ENCODE measurements at places on chromosomes 12 and 14.

DNA sequence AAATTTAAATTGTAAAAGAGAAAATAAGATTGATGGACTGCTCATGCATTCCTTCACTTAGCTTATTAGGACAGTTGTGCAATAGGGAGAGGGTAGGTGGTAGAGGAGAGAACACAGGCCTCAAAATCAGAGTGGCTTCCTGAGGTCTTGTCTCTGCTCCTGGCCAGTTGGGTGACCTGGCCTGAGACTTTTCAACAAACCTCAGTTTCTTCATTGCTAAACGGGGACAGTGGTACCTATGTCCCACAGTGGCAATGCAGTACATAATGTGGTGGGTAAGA, 2.6 kb downstream of the MAP3K12 start:
- no peak for DNase-seq

DNA sequence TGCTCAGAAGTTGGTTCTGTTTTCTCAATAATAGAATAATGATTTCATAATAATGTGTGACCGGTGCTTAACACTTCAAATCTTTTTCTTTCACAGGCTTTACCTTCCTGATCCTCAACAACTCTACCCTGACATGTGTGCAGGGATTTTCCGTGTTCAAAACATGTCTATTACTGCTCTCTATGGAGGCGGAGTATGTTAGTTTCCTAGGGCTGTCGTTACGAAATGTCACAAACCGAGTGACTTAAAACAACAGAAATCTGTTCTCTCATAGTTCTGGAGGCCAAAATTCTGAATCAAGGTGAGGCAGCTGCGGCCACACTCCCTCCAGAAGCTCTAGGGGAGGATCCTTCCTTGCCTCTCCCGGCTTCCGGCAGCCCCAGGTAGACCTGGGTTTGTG, 186.2 kb upstream of the VASH1 start:
- DNase-seq: no peak

DNA sequence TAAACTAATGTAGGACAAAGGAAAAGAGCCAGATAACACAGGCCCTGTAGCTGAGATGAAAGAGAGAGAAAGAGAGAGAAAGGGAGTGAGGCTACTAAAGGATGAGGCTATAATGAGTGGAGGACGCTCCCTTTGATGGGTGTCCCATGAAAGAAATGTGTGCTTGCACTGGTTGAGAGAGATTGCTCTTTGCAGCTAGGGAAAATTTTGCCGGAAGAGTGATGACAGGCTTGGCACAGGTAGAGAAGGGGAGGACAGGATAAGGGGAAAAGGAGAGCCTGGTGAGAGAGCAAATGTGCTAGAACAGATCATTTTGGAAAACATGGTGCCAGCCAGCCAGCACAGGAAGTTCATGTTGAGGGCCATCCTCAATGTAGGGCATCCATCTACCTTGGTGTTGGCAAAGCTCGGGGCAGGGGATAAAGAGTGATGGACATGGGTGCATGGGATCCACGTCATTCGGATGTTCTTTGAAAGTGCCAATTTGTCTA, 248.6 kb downstream of the BTG1 start:
- no peak for DNase-seq

DNA sequence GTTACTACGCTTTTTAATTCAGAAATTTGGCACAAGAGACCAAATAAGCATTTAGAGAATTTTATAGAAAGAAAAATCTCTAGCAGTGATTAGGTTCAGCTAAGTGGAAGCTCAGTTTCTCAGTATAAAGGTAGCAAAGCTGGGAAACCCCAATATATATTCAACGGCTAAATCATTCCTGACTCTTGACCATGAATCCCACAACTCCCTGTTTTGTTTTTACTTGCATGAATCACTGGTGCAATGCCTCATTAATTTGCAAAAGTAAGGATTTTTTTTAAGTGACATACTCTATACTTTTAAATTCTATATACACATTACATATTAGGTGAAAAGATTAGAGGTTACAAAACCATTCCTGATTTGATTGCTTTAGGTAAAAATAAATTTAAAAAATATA, 74.3 kb upstream of the PLEKHG7 start:
- DNase-seq: no peak

GRCh38 chr12:90235642-90236041, 527.0 kb upstream of the ATP2B1 start:
- DNase-seq: no peak

DNA sequence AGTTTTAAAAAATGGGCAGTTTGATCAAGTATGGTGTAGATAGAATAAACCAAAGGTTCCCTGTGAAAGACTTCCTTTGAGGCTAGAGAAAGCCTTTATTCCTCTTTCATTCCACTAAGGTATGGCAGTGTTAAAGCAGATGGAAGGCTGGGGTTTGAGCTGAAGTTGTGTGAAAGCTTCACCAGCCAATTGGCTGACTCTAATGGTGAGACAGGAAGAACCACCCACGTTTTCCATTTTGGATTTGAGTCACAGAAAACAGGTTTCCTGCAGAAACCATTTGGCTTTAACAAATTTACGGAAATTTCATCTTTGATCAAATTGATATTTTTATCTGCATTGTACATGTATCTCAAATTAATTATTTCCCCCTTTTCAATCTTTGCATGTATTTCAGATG, 455.0 kb downstream of the PCNX1 start:
- no peak for DNase-seq

GRCh38 chr14:104135121-104135903, 3.1 kb upstream of the KIF26A start:
- no peak for DNase-seq

DNA sequence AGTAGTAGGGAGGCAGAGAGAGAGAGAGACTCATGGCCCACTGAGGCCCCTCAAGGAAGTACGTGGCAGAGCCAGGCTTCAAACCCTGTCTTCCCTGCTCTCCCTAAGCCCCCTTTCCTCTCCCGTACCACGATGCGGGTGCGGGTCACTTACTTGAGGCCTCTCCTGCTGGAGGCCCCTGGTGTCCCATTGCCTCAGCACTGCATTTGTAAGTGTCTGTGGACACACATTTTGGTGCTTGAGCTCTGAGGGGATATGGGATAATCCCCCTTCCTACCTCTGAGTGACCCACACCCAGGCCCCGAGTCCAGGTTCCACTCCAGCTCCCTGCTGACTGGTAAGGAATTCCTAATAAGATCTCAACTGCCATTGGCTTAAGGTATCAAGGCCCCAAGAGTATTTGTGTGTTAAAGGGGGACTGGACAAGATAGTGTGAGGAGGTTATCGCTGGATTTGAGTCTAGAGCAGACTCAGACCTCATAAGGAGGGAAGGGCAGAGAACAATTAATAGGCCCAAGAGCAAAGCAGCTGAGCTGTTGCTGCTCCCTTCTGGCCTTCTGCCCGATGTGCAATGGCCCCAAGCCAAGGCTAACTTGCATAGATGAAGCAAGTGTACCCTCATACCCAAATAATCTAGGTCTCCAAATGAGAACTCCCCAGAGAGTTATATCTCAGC, 71.9 kb downstream of the CRACR2A start:
- DNase-seq: no peak

GRCh38 chr12:62694632-62695031, 228.0 kb downstream of the MON2 start:
- DNase-seq: no peak

- DNase-seq: no peak
These were observed 596.9 kb downstream of the DIO2 start for GRCh38 chr14:79614448-79614847.

DNA sequence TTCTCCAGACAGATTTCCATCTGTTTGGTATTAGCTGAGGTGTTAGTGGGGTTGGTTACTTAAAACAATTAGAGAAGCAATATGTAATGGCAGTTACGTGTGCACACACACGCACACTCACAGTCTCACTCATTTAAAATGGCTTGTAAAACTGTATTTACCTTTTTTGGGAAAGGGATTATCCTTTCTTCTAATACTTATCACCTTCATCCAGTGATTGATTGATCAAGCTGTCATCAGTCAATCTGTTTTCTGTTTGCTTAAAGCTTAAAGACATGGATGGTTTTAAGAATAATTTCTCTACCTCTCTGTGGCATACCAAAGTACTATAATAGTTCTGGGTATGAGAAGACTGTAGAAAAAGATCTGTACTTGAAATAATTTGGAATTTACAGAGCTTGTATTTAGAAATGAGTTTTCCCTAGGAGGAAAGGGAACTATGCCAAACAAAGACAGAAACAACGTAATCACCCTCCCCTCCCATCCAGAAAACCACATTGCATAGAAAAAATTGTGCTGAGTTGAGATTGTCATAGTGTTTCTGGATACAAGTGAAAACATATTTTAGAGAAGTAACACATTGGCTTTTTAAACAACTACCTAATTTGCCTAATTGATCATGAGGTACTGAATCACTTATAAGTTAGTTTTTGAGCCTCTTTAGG, 455.8 kb downstream of the PCNX1 start:
- no peak for DNase-seq

GRCh38 chr14:93857081-93857480, 68.8 kb upstream of the PRIMA1 start:
- DNase-seq: no peak

GRCh38 chr12:83136411-83136810, 449.7 kb downstream of the TMTC2 start:
- no peak for DNase-seq

DNA sequence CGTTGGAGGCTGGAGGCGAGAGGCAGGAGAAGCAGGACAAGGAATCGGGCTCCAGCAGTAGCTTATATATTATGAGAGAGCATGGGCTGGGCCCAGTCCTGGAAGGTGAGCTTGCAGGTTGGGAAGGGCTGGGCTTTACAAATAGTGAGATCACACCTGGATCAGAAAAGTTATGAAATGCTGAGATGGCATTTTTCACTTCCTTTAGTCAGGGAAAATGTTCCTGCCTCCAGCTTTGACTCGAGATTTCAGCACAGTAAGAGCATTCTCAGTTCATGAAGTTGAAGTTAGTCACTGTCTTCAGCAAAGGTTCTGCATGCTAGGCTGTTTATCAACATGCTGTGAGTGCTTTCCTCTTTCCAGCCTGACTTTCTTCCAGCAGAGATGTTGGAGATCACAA, at the start of gene KRT6C:
Gene KRT6C (minus strand): TSS at position 38 of the 400 bp plus-strand sequence. CDS start 68 bp downstream, outside the sequence.
- no peak for DNase-seq

DNA sequence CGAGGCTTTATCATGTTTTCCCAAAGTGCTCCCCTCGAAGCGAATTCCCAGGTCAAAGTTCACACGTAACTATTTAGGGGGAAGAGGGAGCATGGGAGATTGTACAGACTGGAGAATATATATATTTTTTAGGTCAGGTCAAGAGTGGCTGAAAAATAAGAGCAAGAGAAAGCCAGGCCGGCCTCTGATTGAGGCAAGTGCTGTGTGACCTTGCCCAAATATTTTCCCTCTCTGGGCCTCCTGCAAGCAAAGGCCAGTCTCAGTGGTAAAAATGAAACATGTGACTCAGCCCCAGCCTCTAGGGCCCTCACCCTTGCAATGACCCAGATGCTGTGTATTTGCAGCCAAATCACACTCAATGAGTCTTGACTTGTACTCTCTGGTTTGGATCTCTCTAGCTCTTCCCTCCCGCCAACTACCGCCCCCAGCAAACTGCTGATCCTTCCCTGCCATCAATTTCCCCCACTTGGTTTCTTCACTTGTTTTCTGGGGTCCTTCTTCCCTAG, 34.1 kb downstream of the SMUG1 start:
- no peak for DNase-seq

GRCh38 chr12:123078531-123079155, 72.2 kb downstream of the PITPNM2 start:
- no peak for DNase-seq

DNA sequence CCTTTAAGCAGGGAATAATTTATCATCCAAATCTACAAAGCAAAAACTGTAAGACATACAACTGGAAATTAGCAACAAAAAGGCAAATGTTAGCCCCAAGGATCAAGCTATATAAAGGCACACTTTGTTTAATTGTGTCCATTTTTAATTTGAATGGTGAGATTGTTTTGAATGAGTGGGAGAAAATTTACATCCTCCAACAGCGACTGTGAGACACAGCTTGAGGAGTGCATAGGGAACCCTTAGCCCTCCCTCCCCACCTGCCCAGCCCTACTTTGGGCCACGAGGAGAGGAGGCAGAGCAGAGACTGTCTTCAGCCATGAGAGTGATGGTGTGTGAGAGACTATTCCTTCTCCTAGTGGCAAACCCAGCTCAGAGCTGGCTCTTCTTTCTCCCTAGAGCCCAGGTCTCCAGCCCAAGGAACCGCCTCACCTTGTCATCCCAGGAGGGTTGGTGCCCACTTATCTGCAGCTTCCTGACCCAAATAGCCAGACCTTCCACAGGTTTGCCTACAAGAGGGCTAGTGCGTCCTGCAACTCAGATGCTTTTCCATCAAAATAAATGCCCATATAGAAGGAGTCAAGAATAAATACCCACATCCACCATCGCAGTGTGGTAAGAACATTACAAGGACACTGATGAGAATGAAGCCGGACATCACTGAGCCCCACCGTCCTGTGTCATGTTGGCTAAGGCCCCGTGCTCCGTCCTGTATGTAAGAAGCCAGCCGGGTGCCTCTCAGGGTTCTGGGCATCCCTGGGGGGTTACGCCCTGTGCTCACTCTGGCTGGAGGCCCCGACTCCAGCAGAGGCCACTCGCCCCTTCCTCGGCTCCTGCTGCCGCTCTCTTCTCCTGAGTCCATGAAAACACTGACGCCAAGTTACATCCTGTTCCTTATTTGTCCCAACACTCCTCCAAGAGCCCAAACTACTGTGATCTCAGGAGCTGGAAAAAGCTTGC, 36.4 kb upstream of the C14orf180 start:
- DNase-seq: no peak

DNA sequence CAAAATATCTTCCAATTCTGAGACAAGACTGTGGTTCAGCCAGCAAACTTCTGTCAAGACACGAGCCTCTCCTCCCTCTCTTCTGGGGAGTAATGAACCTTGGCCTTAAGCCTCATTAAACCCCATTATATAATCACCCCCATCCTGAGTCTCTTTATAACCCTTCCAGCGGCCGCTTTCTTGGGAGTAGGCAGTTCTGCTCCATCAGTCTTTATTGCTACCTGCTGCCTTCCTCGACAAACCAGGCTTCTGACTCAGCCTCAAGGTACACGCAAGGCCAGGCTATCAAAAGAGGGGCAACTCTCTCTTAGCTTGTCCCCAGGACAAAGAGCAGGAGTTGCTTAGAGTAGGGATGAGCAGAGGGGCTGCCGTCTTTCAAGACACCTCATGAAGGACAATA, 300.8 kb upstream of the NOS1 start:
- no peak for DNase-seq

GRCh38 chr14:89479802-89480201, 62.8 kb upstream of the FOXN3 start:
- no peak for DNase-seq

GRCh38 chr14:57884175-57884574, 18.3 kb upstream of the SLC35F4 start:
- DNase-seq: no peak

DNA sequence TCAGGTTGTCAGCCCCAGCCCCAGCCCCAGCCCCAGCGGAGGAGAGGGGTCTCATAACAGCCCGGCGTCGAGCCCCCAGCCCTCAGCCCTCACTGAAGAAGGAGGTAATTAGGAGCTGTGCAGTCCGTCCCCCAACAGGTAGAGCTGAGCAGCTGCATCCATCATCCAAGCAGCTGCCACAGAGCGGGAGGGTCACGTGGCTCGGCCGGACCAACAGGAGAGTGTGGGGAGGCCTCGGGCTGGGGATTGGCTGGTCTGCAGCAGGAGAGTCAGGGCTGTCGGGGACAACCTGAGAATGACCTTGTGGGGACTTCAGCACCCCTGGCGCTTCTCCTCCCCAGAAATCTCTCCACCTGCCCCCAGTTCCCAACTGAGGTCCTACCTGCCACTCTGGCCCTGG, 29.6 kb downstream of the SMUG1 start:
- DNase-seq: no peak
